ENCODE measurements at places on chromosomes 1 and 21. TPM values are rescaled to one million over a fixed set of nuclear protein-coding genes. Genes with fewer than 3 reads are reported as not detected.

The MIXL1 gene
- not detected for total RNA-seq

The CFAP57 gene
- total RNA-seq, result 0.16 TPM

The TNN gene
- total RNA-seq, result not detected

The CDA gene
- total RNA-seq, result not detected

The MYOM3 gene
- not detected for total RNA-seq

The TMOD4 gene
- total RNA-seq, result not detected

The GUCA2A gene
- not detected for total RNA-seq

The CLCNKB gene
- total RNA-seq, result 0.17 TPM

The C1orf185 gene
- total RNA-seq, result not detected

The CCSAP gene
- total RNA-seq, result 2.1 TPM

The TMEM82 gene
- not detected for total RNA-seq

The TMEM51 gene
- 2.8 TPM for total RNA-seq

The GBP1 gene
- total RNA-seq, result 11.0 TPM

The LMOD1 gene
- 3.5 TPM for total RNA-seq

The UCHL5 gene
- total RNA-seq, result 21.4 TPM

The LRRC38 gene
- total RNA-seq, result not detected

The RAB7B gene
- total RNA-seq, result 13.6 TPM

The PRELP gene
- total RNA-seq, result 1.1 TPM

The MPZ gene
- 0.77 TPM for total RNA-seq

The FASLG gene
- not detected for total RNA-seq

The TMCC2 gene
- total RNA-seq, result 3.0 TPM

The WNT2B gene
- total RNA-seq, result 4.6 TPM

The PCP4L1 gene
- total RNA-seq, result not detected

The ADORA1 gene
- total RNA-seq, result 24.5 TPM

The OR10Z1 gene
- total RNA-seq, result not detected

The KRTAP22-2 gene
- total RNA-seq, result not detected

The TAL1 gene
- total RNA-seq, result not detected

The VHLL gene
- total RNA-seq, result not detected

The PPIAL4G gene
- not detected for total RNA-seq

The SLC9C2 gene
- total RNA-seq, result not detected

The MROH7 gene
- total RNA-seq, result 1.6 TPM

The SAMD11 gene
- 7.5 TPM for total RNA-seq

The NEK2 gene
- 0.26 TPM for total RNA-seq

The DAB1 gene
- total RNA-seq, result 0.32 TPM

The KCNN3 gene
- not detected for total RNA-seq

The A3GALT2 gene
- not detected for total RNA-seq

The MFAP2 gene
- 16.1 TPM for total RNA-seq

The MAP10 gene
- total RNA-seq, result 1.4 TPM

The GPR3 gene
- 0.09 TPM for total RNA-seq

The SPRR2B gene
- not detected for total RNA-seq

The AMIGO1 gene
- total RNA-seq, result 1.9 TPM

The EVA1B gene
- 186 TPM for total RNA-seq

The CD5L gene
- not detected for total RNA-seq

Measured in bronchial smooth muscle cell (primary cell).